ENCODE measurements at places on chromosomes 6 and 20.

DNA sequence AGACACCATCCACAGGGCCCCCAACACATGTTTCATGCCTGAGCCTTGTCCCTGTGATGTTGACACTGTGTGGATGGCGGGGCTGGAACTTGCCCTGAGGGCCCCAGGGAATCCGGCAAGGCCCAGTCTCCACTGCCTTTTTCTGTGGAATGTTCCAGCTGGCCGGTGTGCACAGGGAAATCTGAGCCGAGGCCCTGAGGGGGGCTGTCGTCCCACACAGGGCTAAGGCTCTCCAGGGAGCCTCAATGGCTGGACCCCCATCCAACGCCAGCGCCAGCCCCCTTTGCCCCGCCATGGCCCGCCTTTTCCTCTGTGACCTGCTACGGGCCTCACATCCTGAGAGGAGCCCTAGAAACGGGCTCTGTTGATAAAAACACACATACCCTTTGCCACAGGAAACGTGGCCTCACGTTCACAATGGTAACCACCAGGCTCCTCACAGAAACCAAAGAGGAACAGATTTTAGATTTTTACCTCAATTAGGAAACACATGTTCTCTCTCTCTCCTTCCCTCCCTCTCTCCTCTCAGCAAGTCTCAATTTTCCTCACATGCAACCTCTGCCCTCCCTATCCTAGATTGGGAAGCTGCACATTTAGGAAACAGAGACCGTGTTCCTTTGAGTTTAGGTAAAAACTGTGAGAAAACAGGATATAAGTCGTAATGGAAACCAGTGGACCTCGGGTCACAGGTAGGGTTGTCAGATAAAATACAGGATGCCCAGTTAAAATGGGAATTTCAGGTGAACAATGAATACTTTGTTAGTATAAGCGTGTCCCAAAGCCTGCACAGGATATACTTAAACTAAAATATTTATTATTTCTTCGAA is 13.7 kb upstream of the ZNF831 start:
- DNase-seq = peak; percentile 66

GRCh38 chr6:163253556-163254213 is 160.8 kb upstream of the QKI start:
- DNase-seq = no peak

DNA sequence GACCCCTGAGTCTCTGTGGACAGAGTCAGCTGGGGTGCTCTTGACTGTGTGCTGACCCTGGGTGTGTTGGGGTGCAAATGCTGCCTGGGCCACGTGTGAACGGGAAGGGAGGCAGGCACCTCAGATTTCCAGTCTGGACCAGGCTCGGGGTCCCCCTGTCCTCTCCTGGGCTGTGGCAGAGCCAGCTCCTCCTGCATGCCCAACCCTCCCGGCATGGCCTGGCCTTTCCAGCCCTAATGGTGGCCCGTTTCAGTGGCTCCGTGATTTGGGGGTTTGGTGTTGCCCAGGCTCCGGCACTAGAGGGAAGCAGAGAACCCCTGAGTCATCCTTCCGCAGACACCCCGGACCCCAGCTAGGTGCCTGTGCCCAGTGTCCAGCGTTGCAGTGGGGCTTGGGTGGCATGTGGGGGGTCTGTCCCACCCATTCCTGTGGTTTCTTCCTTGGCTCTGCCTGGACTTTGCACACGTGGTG is 9.1 kb downstream of the RBM38 start:
- DNase-seq = peak; percentile 57

GRCh38 chr20:61417221-61417941 is 165.3 kb downstream of the CDH4 start:
- no peak for DNase-seq

DNA sequence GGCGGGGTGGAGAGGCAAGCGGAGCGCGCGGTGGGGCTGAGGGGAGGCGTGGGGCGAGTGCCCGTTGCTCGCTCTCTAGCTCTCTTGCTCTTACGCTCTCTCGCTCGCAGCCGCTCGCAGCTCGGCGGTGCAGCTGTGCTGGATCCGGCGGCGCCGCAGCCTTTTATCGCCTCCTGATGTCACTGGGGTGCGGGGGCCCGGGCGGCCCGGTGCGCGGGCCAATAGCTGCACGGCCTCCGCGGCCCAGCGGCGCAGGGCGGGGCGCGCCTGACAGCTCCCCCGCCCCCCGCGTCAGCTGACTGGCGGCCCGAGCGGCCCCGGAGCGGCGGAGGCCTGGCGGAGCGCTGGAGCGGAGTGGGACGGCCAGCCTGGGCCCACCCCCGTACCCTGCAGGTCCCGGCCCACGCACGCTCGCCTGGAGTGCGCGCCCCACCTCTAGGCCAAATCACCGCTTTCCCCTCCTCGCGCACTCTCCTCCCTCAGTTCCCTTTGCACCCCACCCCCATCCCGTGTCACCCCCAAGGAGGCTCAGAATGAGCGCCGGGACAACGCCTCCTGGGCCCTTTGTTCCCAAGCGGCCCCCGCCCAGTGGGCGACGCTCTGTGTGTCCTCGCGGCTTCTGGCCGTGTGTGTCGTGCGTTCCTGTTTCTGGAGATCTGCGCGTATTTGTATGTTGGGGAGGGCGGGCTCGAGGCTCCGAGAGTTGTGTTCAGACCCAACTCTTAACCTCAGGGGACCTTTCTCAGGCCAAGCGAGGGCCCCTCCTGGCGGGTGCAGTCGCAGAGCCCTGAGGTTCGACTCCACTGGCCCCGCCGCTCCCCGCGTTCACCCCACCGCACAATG is at the start of gene MAFB:
MAFB (minus strand) TSS at position 137 of the 843 bp plus-strand sequence. CDS start 386 bp downstream, outside the sequence.
- peak; percentile 38 for DNase-seq

- no peak for DNase-seq
These were observed 13.0 kb upstream of the MYL9 start for GRCh38 chr20:36528176-36528874.

GRCh38 chr6:140440223-140440835 is 1065.9 kb upstream of the CITED2 start:
- no peak for DNase-seq

DNA sequence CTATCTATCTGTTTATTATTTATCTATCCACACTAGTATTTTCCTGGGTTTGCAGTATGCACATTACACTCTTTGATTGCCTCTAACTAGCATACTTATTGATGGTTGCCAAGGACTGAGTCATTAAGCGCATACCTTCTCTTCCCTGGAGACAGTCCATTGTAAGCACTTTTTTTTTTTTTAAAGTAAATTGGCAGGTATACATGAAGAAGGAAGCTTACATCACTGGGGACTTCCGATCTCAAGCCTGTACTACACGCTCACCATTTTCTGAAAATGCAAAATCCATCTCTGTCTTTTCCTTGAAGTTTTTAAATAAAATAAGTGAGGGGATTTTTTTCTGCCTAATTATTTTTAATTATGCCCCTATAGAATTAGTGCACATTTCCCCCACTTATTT is 63.5 kb downstream of the HMGN3 start:
- DNase-seq = no peak

GRCh38 chr20:11459090-11459890 is 458.4 kb upstream of the BTBD3 start:
- DNase-seq = no peak

GRCh38 chr6:117829594-117830319 is 77.3 kb upstream of the SLC35F1 start:
- DNase-seq = no peak

- no peak for DNase-seq
These were observed 5.8 kb upstream of the SLC52A3 start for GRCh38 chr20:774016-774659.

GRCh38 chr20:19907326-19908056 is 109.7 kb upstream of the NAA20 start:
- DNase-seq = no peak

- DNase-seq = no peak
These were observed 117.3 kb upstream of the LGSN start for GRCh38 chr6:63437058-63437457.

DNA sequence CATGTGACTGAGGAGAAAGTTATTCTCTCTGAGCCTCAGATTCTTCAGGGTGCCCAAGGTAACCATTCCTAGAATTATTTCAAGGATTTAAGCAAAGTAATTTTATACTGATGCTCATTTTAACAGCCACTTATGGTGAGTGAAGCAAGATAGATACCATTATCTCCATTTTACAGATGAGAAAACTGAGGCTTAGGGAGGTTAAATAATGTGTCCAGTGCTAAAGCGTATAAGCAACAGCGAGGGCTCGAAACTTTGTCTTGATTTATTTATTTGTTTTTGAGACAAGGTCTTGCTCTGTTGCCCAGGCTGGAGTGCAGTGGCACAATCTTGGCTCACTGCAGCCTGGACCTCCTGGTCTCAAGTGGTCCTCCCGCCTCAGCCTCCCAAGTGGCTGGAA is 53.6 kb downstream of the FOXF2 start:
- DNase-seq = no peak

DNA sequence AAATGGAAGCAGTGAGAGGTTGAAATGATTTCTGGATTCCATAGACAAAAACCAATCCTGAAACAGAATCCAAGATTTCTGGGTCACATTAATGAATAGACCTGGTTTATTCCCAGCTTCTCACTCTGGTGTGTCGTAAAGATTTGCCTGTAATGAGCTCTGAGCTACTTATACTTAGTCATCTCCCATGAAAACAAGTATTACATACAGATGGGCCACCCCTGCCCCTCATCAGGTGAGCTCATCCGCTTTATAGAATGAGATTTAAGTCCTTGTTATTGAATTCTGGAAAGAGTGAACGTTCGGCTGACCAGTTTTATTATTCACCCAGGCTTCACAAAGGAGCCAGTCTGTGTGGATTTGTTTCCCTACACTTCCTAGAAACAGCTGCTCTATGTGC is 47.1 kb upstream of the TMEM181 start:
- DNase-seq = no peak

DNA sequence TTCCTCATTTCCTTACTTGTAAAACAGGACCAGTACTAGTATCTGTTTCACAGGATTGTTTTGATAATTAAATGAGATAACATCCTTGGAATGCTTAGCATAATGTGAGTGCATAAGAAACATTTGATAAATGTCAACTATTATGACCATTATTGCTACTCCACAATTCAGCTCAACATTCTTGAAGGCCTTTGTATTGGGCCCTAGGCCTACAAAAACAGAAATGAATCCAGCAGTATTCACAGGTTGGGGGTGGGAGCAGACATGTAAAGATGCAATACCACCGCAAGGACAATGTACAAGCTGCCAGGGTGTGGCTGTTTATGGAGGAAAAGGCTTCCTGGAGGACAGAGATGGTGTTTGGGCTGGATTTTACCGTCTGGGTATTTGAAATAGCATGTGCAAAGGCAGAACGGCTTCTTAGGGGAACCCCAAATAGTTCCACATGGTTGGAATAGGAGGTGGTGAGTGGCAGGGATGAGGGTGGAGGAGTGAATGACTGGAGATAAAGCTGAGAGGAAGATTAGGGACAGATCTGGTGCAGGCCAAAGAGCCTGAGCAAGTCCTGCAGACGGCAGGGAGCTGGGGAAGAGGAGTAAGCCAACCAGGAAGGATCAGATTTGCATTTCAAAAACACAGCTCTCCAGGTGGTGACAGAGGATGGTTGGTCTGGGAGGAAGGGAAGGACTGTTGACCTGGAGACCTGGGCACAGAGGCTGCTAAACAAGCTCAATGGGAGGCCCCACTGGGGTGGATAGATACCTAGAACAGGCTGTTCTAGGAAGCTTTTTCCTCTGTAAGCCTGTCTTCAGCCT is 57.0 kb upstream of the EPB41L1 start:
- no peak for DNase-seq

- peak; percentile 47 for DNase-seq
These were observed 67.3 kb downstream of the PREX1 start for GRCh38 chr20:48760403-48760983.

DNA sequence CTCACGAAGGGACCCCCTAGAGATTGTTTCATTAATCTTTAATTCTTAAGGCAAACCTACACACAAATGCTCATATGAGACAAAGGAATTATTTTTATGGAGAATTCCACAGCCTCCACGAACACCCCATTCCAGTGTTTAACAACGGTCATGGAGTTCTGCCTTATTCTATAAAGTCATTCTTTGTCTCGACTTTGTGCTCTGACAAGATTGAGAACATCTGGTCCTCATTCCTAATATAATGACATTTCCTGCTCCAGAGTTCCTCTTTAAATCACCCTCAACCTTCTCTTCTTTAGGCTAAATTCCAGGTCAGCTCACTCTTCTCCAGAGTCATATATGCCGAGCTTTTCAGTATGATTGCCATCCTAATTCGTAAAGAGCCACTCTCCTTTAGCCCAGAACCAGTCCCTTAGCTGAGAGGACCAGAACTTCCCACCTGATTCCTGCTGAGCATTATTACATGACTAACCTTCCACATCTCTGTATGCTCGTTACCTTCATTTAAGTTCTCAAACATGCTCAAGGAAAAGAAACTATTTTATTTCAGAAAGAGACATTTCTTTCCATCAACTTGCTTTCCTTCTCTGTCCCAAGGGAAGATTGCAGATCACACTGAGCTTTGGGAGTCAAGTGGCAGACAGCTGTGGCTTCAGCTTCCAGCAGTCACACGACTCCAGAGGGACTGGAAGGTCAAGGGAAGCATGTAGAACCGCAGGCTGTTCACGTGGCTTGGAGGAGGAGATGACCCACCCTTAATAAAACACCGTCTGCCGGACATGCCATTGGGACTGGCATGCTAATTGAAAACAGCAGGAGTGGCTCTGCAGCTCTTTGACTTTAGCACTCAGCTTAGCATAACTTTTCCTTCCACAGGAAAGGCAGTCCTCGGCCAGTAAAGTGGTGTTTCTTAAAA is 467.1 kb upstream of the HSF2 start:
- no peak for DNase-seq

DNA sequence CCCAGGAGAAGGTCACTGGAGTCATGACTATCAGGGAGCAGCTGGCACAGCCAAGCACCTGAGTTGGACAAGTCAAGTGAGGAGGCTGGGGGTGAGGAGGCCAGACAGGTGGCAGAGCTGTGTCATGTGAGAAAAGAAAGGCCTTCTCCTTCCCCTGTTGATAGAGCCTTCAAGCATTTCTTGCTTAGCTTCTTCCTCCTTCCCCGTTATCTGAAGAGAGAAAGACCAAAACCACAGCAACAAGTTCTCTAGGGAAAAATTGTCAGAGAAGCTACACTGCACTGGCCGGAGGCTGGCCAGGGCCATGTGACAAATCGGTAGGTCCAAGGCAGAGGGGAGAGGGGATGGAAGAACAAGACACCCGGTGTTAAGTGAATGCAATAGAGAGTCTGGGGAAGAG is 202.1 kb upstream of the PRDM1 start:
- DNase-seq = no peak

GRCh38 chr6:9116026-9116425 is 680.7 kb upstream of the SLC35B3 start:
- no peak for DNase-seq

DNA sequence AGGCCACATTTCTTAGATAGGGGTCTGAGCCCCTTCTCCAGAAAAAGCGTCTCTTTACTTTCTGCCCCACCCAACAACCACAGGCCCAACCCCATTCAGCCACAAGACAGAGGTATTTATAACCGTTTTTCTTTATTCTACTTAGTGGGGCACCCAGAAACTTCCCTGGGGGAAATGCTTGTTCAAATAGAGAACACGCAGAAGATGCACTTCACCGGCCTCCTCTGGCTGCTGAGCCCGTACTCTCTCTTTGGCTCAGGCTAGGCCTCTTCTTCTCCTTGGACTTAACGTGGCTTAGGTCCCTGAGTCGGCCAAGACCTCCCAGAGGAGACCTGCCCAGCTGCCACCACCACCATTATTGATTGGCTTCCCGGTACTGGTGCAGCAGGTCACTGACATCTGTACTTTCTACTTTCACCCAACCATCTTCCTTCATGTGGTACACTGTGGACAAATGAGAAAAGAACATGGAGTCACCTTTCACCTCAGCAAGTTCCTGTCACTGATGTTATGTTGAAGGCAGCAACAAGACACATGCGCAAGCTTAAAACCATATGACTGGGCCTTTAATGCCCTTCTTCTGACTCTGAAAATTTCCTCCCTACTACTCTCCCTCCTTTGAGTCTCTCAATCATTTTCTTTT is 2.2 kb upstream of the TAP2 start:
- DNase-seq = no peak
